ENCODE measurements at places on chromosomes 1 and 21.

- H3K4me3 ChIP-seq = no peak overlapping the region
- H3K36me3 ChIP-seq = peaks cover 13% of the 10 kb centered on the region
- no peak for DNase-seq
- peaks cover 9% of the 10 kb centered on the region for H3K4me1 ChIP-seq
These were observed 5.4 kb downstream of the HMGN2 start for GRCh38 chr1:26477446-26478152.

DNA sequence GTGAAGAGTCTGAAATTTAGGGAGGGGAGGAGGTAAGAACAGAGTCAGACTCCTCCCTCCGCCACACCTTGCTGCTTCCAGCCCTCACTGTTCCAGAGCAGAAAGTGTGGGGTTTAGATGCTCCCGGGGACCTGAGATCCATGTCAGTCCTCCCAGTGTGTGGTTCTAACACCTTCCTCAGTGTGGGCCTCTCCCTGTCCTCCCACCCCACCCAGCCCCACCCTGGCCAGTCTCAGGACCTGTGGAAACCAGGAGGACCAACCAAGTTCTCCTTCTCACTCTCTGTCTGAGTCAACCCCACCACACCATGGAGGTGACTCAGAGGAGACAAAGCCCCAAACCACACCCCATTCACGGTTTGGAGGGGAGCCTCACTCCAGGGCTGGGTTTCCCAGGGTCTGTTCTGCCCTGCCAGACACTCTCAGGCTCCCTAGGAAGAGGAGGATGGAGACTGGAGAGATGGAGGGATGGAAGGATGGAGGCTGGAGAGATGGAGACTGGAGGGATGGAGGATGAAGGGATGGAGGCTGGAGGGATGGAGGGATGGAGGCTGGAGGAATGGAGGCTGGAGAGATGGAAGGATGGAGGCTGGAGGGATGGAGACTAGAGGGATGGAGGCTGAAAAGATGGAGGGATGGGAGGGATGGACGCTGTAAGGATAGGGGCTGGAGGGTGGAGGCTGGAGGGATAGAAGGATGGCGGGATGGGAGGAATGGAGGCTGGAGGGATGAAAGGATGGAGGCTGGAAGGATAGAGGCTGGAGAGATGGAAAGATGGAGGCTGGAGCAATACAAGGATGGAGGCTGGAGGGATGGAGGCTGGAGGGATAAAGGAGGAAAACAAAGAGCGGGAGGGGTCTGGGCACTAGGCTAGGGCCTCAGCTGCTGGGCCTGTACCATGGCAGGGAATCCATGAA lies 100.9 kb upstream of the RUNX3 start:
- H3K27me3 ChIP-seq = peaks cover 3% of the 10 kb centered on the region
- no peak for DNase-seq
- peaks cover 5% of the 10 kb centered on the region for H3K4me1 ChIP-seq
- no peak overlapping the region for H3K4me3 ChIP-seq
- no peak overlapping the region for H3K27ac ChIP-seq
- H3K36me3 ChIP-seq = no peaks in the 10 kb centered on the region

DNA sequence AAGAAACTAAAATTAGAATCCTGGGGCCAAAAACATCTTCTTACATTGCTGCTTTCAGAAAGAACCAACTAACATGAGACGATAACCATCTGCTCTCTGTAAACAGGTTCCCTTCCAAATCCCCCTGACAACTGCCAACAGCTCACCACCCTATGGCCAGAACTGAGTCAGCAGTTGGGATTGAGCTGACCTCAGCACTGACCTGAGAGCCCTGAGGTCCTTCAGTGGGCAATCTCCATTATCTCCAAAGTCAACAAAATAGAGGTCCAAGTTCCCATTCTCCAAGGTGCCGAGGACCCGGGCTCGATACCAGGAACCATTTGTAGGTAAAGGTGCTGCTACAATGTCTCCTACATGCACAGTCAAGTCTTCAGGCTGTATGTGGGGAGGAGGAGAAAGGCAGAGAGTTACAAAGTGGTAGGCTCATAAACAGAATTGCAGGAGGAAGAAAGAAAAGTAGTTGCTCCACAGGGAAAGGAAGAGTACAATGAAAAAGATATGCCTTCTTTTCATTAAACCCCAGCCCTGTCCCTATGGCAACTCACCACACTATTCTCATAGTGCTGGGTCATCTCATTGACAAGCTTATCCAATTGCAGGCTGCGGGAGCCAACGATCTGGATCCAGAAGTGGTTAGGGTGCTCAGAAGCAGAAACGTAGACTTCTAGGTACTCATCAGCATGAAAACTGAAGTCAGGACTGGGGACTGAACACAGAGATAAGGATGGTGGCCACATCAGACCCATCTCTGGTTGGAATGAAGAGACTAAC lies 12.8 kb upstream of the MRPL9 start:
- DNase-seq = no peak
- H3K27ac ChIP-seq = no peak overlapping the region
- no peak overlapping the region for H3K4me3 ChIP-seq
- H3K4me1 ChIP-seq = no peaks in the 10 kb centered on the region

- H3K27ac ChIP-seq = peak within 1 kb of the TSS; percentile 30
- peaks cover 19% of the 10 kb centered on the region for H3K4me1 ChIP-seq
- peak; percentile 58 for DNase-seq
- peaks cover 9% of the 10 kb centered on the region for H3K27me3 ChIP-seq
- peaks cover 12% of the 10 kb centered on the region for H3K36me3 ChIP-seq
- H3K4me3 ChIP-seq = peak within 1 kb of the TSS; percentile 82
These were observed at the start of gene HPDL for GRCh38 chr1:45326627-45327623. Gene HPDL, plus strand, starts transcription at chr1:45326895. Its CDS starts 254 bp downstream, at chr1:45327149.

- no peak overlapping the region for H3K4me3 ChIP-seq
- no peaks in the 10 kb centered on the region for H3K4me1 ChIP-seq
- peaks cover 3% of the 10 kb centered on the region for H3K27me3 ChIP-seq
- DNase-seq = no peak
These were observed 5.8 kb downstream of the SLC45A1 start for GRCh38 chr1:8323706-8324105.

DNA sequence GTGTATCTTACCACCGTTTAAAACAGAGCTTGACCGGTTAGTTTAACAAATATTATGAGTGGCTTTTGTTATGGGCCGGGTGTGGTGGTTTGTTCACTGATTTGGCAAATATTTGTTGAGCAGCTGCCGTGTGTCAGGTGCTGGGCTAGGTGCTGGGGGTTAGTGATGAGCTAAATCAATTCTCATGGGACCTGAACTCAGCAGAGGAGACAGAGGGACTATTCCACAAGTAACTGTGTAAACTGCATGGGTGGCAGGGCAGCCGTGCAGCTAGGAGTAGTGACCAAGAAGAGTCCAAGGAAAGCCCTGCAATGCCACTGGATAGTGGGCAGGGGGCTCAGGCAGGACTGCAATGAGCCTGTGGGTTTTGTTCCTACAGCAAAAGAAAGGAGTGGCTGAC lies 11.2 kb upstream of the C2CD2 start:
- H3K4me1 ChIP-seq = peaks cover 25% of the 10 kb centered on the region
- no peak for DNase-seq
- no peak overlapping the region for H3K27ac ChIP-seq
- peaks cover 2% of the 10 kb centered on the region for H3K27me3 ChIP-seq
- H3K4me3 ChIP-seq = no peak overlapping the region

GRCh38 chr1:101137144-101138126 lies 99.4 kb upstream of the S1PR1 start:
- H3K27me3 ChIP-seq = peaks cover 1% of the 10 kb centered on the region
- H3K27ac ChIP-seq = no peak overlapping the region
- H3K4me1 ChIP-seq = peaks cover 36% of the 10 kb centered on the region
- H3K36me3 ChIP-seq = no peaks in the 10 kb centered on the region
- H3K4me3 ChIP-seq = no peak overlapping the region

DNA sequence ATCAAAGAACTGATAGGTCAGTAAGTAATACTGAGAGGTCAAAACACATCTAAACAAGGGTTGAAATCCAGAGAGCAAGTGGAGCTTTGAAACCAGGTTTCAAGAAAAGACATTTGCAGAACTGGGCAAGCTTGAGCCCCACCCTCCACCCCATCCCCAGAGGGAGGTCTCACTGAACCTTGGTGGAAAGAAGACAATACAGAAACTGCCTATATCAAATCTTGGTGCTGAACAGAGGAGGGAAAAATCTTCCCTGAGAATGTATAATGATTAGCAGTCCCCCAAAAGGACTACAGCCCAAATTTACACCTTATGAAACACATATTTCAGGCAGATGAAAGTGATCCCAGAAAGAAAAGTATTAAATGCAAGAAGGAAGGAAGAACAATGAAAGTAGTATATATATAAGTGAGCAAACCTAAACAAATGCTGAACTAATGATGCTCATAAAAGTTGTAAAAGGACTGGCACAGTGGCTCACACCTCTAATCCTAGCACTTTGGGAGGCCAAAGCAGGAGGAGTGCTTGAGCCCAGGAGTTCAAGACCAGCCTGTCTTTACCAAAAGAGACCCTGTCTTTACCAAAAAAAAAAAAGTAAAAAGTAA lies 12.4 kb downstream of the ZBTB17 start:
- H3K27me3 ChIP-seq = peaks cover 5% of the 10 kb centered on the region
- no peak overlapping the region for H3K4me3 ChIP-seq
- H3K36me3 ChIP-seq = peaks cover 18% of the 10 kb centered on the region
- DNase-seq = no peak
- peaks cover 6% of the 10 kb centered on the region for H3K4me1 ChIP-seq
- H3K27ac ChIP-seq = no peak overlapping the region

DNA sequence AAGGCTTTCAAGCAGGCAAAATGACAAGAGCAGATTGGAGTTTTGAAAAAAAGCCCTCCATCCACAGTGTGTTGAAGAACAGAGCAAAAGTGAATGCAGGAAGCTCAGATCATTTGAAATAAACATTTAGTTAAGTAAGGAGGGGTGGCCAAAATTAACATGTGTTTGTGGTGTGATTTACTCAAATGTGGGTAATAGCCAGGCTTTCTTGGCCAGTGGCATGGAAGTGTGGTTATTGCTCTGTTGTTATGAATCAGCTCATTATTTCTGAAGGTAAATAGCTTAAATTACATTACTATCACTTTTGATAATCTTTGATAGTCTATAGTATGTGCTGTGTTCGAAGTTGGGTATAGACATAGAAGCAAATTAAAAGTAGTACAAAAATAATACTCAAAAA lies 485.9 kb downstream of the LMO4 start:
- H3K4me3 ChIP-seq = no peak overlapping the region
- H3K27me3 ChIP-seq = no peaks in the 10 kb centered on the region
- no peaks in the 10 kb centered on the region for H3K4me1 ChIP-seq
- no peak overlapping the region for H3K27ac ChIP-seq
- DNase-seq = no peak

DNA sequence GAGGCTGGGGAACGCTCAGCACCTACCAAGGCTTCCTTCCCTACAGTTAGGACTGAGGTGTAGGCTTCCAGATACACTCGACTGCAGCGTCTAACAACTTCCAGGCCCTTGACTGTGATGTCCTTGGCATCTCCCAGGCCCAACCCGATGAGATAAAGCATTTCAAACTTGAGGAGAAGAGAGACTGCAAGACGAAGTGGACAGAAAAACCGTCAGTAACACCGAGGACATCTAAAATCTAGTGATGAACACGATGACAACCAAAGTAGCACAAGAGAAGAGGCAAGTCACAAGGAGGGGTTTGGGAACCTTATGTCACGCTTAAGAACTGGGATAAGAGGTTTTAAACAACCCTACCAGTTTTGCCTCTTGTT lies 314 bp downstream of the DPH5 start:
- H3K27me3 ChIP-seq = no peaks in the 10 kb centered on the region
- no peaks in the 10 kb centered on the region for H3K36me3 ChIP-seq
- DNase-seq = peak; percentile 5
- H3K4me1 ChIP-seq = peaks cover 28% of the 10 kb centered on the region

DNA sequence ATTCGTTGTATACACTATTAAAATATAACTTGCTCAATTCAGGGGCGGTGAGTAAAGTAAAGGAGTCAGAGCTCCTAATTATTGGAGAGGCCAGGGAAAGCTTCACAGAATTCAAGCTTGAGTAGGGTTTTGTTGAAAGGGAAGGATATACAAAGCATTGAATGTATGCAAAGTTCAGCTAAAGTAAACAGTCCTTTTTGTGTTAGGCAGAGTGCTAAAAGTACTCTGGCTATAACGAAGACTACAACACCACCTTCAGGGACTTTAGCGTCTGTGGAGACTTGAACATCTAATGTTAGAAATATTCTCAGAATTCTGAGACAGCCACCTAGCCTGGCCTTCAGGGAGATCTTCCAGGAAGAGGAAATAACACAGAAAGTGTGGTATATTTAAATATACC lies 1.1 kb downstream of the FALEC start:
- H3K27ac ChIP-seq = no peak overlapping the region
- peaks cover 36% of the 10 kb centered on the region for H3K4me1 ChIP-seq
- peak overlapping the region; percentile 85 for H3K4me3 ChIP-seq
- peaks cover 10% of the 10 kb centered on the region for H3K36me3 ChIP-seq
- DNase-seq = no peak

- no peak for DNase-seq
- H3K4me3 ChIP-seq = no peak overlapping the region
- H3K27me3 ChIP-seq = peaks cover 4% of the 10 kb centered on the region
- H3K27ac ChIP-seq = no peak overlapping the region
These were observed 41.4 kb upstream of the PCBP3 start for GRCh38 chr21:45602106-45602505.

GRCh38 chr21:15279482-15279881 lies 214.7 kb upstream of the NRIP1 start:
- peaks cover 2% of the 10 kb centered on the region for H3K4me1 ChIP-seq
- no peak for DNase-seq
- no peaks in the 10 kb centered on the region for H3K36me3 ChIP-seq
- no peak overlapping the region for H3K4me3 ChIP-seq
- H3K27me3 ChIP-seq = peaks cover 2% of the 10 kb centered on the region
- H3K27ac ChIP-seq = no peak overlapping the region

DNA sequence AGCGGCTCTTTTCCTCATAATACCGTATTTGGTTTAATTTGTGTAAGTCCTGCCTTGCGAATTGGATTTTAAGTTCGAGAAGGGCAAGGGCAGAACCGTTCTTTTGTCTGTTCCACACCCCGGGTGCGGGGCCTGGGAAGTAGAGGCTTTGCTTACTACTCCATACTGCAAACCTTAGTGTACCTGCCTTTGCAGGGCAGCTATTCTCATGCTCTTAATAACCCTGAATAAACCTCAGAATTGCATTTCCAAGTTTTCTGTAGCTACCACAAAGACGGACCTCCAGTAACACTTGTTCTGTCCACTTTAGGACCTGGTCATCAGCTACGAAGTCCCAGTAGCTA lies 657 bp upstream of the HNRNPU start:
- peak overlapping the region; percentile 93 for H3K4me3 ChIP-seq
- DNase-seq = peak; percentile 41
- H3K27ac ChIP-seq = peak overlapping the region; percentile 97
- H3K36me3 ChIP-seq = peaks cover 29% of the 10 kb centered on the region
- peaks cover 24% of the 10 kb centered on the region for H3K27me3 ChIP-seq

DNA sequence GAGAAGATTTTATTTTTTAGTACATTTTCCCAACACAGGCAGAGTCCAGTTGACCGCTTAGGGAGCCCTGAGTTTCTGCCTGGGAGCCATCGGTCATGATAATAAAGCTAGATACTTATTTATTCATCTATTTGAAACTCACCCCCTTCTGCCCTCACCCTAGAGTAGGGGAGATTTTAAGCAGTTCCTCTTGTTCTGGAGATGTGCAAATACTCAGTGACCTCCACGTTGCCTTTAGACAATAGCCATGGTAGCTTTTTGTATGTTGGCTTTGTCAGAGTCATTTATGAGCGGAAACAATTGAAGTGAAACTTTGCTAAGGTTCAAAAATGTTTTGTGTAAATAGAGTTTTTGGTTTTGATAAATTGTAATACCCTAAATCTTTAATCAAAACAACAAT lies 45.7 kb upstream of the PLPPR4 start:
- no peaks in the 10 kb centered on the region for H3K4me1 ChIP-seq
- H3K4me3 ChIP-seq = no peak overlapping the region
- H3K27me3 ChIP-seq = no peaks in the 10 kb centered on the region
- no peak for DNase-seq
- H3K27ac ChIP-seq = no peak overlapping the region
